Cerebellar nuclear complex (tissue), 1 donor: ENCODE measurements at places on chromosomes 2 and 18.

- DNase-seq: no peak
Measured at GRCh38 chr2:27980242-27980641, 89.7 kb downstream of the BABAM2 start.

- DNase-seq: no peak
Measured at GRCh38 chr2:231764760-231765159, 16.3 kb downstream of the PDE6D start.

- no peak for DNase-seq
Measured at GRCh38 chr2:206396211-206396610, 47.1 kb upstream of the ADAM23 start.

DNA sequence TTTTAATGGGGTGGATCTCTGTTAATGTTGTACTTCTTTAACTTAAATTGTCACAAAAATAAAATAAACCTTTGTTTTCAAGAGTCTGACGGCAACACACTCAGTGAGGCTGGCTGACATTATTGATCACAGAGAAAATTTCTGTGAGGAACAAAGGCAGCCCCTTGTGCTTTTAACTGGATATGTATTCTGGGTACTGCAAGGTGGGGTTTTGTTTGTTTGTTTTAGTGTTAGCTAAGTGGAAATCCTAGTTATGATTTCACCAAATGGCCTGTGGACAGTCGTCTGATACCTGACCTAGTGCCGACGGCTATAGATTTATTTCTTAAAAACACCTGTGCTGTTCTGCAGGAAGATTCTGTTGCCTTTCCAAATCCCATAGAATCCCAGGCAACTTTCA is 1329.5 kb upstream of the ZEB2 start:
- no peak for DNase-seq

GRCh38 chr2:36858551-36859365 is 107.6 kb downstream of the STRN start:
- DNase-seq: no peak

- peak; percentile 91 for DNase-seq
Measured at GRCh38 chr18:24818441-24818840, 358.0 kb downstream of the HRH4 start.

GRCh38 chr2:156756516-156756915 is 320.3 kb downstream of the GPD2 start:
- DNase-seq: no peak

DNA sequence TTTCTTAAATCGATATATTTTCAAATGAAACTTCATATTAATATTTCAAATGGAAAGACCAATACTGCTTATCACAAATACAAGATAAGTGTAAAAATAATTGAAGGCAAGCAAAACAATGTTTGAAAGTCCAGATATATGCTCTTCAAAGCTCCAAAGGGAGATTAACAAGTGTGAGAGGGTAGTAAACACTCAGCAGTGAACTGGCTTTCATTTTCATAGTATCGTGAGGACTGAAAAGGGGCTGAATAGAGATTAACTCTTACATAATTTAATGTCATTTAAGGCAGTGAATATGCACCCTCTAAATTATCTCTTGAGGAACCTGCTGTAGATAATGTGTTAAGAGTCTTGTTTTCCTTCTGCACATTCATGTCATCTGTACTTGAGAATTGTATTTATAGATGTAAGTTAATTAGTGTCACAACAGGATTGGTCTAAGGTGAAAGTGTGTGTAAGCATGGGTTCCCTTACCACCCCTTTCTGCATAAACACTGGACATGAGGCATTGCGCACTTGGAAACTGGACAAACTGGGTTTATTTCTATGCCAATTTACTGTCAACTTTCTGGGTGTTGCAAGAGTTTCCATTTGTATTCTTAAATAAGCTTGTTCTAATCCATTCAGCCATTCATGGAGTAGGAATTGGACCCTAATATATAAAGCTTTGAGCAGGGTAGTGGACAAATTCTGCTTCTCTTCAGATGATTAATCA is 76.7 kb upstream of the SESTD1 start:
- DNase-seq: no peak

DNA sequence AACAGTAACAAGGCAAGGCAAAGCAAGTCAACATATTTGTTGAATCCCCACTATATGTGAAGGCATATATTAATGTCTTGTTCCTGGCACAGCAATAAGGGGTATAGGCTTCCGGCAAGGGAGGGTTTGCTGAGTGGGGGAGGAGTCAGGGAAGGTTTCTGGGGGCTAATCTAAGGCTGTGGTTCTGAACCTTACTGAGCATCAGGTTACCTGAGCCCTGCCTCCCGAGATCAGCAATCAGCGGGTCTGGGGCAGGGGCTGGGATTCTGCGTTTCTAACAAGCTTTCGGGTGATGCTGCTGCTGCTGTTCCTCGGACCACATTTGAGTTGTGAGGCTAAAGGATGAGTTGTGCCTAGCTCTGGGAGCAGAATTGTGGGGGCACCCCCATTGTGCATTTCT is 401.7 kb upstream of the SPRED2 start:
- DNase-seq: no peak

DNA sequence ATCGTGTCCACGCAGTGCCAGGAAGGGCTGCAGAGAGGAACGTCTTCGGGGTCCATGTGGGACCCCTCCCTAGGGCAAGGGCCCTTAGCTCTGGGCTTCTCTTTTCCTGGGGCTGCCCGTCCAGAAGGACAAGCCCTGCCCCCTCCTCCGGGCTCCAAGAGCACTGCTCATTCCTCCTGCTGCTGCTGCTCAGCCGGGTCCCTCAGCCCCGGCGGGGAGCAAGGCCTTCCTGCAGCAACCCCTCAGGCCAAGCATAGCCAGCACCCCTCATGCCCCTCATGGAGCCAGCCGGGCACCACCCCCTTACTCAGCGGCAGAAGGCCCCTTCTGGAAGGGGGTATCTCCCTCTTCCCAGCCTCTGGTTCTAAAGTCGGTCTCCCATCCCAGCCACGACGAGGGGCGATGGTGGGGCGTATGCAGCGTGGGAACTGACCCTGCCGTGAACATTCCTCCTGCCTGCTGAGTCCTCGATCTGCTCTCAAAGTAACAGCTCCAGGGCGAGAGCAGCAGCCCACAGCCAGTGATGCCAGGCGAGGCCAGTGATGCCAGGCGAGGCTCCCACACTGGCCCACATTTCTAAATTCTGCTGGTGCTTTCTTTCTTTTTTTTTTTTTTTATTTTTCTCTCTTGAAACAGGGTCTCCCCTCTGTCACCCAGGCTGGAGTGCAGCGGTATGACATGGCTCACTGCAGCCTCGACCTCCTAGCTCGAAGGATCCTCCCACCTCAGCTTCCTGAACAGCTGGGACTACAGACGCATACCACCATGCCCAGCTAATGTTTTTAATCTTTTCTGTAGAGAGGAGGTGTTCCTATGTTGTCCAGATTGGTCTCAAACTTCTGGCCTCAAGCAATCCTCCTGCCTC is 99.7 kb downstream of the HDAC4 start:
- no peak for DNase-seq

DNA sequence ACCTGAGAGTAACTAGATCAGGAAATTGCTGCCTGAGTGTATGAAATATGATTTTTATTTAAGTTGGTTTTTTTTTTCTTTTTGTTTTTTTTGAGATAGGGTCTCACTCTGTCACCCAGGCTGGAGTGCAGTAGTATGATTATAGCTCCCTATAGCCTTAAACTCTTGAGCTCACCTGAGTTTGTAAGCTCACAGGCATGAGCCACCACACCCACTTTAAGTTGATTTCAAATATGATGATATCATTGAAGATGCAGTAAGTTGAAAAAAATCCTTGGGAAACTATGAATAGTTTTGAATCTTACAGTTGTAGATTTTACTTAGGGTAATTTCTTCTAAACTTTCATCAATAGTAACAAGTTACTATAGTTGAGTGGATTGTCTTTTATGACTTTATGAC is 234.7 kb downstream of the ZNF407 start:
- DNase-seq: no peak

DNA sequence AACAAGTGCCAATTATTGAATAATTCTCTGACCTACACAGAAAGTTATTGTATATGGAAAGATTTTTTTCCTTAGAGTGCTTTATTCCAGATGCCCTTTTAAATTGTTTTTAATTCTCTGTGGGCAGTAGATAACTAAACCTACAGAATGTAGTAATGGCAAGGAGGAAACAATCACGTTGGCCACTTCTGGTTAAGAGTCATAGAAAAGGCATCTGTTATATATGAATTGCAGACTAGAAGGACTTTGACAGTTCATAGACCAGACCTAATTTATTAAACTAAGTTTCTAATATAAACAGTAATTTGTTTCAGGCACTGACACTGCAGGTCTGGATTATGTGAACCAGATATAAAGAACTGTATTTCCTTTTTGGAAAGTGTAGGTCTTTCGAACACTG is 607.5 kb downstream of the PLCL1 start:
- DNase-seq: no peak

DNA sequence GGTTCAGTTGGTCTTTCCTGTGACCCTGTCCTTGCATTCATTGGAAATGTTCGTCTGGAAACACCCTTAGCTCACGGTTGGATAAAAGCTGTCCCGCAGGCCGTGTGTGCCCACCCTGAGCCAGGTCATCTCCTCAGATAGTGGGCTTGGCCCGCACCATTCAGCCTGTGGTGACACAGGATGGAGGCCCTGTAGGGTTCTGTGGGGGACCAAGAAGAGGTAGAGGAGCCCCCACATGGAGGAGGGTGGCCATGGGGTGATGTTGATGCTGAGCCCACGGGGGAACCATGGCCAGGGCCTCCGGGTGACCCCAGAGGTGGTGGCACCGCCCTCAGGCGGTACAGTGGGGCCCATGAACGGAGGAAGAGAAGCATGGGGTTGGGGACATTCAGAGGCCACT is 62.7 kb downstream of the ASAP2 start:
- no peak for DNase-seq

GRCh38 chr2:185128996-185129395 is 530.7 kb downstream of the ZNF804A start:
- DNase-seq: no peak

- no peak for DNase-seq
Measured at GRCh38 chr2:116987447-116987846, 827.0 kb upstream of the DDX18 start.

DNA sequence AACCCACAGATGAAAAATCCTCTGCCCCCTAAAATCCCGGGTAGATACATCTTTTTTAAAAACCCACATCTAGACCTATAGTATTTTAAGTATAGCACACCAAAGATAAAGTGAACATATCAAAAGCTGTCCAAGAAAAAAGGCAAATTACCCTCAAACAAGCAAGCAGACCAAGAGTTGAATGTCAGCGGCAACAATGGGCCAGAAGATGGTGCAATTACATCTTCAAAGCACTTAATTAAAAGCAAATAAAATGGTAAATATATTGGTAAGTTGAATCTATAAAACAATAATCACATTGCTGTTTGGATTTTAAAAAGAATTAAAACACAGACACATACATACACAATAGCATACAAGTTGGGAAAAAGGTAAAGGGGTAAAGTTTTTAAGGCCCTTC is 98.5 kb downstream of the MYOM1 start:
- DNase-seq: no peak

GRCh38 chr2:45843136-45843535 is 191.7 kb downstream of the PRKCE start:
- DNase-seq: no peak

DNA sequence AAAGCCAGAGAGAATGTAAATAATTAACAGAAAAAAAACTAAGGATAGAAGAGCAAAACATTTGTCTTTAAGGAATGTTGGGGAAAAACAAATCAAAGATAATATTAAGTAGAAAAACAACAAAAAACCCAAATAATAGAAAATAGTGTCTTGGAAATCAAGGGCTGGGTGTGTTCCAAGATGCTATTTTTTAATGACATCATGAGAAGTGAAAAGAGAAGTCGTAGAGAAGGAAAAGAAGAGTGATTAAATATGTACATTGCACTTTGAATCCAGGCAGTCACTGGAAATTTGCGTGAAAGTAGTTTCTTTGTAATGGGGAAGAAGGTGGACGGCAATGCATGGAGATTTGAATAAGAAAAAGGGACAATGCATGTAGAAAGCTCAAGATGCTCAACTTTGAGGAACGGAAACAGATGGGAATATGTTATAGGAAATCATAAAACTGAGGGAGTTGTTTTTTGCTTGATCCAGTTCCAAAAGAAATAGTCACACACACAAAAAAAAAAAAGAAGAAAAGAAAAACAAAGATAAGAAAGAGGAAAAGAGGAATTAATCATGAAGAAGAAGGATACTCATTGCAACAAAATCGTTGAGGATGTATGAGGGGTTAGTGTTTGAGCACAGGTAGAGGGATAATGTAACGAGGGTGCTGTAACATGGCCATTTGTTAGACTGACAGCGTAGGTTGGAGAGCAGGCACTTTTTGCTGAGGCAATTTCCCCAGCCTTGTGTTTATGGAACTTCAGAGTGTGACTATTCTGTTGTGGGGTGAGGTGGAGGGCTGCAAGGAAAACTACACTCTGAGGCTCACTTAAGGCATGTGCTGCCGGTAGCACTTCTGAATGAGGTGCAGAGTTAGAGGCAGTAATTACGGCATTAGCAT is 184.1 kb downstream of the CALCRL start:
- DNase-seq: no peak

DNA sequence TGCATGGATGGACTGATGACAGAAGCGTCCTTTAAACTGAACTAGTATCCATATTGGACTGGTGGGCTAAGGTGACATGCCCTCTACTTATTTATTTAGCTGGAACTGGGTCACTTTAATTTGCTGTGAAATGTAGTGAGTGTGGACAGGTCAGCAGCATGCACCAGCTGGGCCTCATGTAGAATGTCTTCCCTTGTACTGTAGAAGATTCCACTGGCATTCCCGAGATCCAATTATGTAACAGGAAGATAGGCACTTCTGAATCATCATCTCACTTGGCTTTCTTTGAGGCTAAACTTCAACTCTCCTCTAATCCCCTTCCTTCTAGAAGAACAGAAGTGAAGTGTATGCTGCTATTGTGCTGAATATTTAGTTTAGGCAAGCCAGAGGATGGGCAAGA is 296.2 kb downstream of the SLC8A1 start:
- no peak for DNase-seq

GRCh38 chr2:9336241-9336575 is 87.1 kb downstream of the ITGB1BP1 start:
- no peak for DNase-seq

DNA sequence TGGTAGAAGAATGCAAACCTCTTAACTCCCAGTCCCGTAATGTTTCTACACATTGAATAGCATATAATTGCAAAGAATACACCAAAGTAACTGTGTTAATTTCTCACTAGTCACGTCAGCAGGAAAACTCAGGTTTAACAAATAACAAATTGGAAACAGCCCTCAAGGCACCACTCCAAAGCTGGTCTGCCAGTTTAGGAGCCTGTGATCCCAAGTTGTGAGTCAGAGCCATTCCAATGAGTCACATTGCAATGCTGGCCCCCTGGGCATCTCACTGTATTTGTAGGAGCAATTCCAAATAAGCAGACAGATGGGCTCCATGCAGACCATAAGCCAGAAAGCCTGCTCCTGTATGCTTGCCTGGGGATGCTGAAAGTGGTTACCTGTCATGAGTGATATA is 143.2 kb upstream of the SETBP1 start:
- no peak for DNase-seq

DNA sequence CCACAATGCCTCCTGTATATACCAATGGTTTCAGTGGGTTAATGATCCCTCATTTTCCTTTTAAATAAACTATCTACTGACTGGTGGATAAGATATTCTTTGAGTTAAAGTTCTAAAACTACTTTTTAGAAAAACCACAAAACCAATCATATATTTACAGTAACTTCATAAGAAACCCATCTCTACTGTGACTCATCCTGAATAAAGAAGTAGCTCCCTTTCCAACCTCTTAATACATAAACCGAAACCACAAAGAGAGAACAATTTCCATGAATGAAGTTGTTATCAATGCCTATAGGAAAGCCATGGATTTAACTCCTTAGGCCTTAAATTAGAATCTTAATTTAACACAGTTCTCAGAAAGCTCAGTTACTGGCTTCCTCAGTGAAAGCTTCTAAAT is 227.0 kb upstream of the SMAD7 start:
- DNase-seq: no peak
